ENCODE measurements at places on chromosomes 11 and 22.

DNA sequence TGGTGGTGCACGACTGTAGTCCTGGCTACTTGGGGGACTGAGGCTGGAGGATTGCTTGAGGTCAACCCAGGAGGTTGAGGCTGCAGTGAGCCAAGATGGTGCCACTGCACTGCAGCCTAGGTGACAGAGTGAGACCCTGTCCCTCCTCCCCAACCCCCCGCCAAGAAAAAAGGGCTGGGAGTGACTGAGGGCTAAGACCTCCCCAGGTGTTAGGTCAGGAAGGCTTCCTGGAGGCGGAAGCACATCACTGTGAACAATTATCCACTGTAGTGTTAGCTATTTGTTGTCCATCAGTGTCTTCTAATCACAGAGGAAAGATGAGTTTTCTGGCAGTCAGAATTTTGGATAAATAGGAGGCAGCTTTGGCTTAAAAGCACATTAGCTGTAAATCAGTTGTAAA is 8.8 kb downstream of the YDJC start:
- DNase-seq: no peak

GRCh38 chr11:37320921-37321320 is 722.9 kb upstream of the RAG2 start:
- DNase-seq: no peak

DNA sequence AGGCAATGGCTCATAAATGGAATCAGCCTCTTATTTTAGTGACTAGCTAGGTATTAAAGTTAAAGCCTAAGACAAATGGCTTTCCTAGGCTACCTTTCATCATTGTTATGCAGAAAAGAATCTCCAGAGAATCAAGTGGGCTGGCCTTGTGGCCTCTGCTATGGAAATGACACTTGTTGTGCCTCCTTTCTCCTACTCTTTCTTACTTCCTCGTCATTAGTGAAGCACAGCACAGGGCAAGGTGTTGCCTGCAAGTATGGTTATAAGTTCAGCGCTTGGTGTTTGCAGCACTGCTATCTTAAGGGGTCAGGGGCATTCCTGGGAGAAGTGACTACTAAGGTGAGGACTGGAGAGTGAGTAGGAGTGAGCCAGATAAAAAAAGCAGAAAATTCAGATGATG is 45.4 kb upstream of the GLYATL1 start:
- no peak for DNase-seq

- DNase-seq: no peak
Observed at GRCh38 chr11:131095511-131096185, 179.4 kb upstream of the SNX19 start.

DNA sequence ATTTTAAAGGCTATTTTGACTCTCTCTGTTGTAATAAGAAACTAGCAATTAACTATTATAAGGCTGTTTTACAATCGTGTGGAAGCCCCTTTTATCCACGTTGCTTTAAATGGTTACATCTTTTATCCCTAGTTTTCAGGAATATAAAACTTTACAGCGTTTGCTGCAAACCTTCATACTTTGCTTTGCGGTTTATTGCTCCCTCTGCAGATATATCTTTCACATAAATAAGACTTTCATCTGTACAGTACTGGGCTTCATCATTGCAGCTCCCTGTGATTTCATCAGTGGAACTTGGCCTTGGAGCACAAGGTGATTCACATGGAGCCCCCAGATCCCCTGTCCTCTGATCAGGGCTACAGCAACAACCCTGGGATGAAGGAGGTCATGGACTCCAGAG is 25.6 kb downstream of the HTR3A start:
- DNase-seq: no peak

- no peak for DNase-seq
Observed at GRCh38 chr11:19377881-19378280, 137.1 kb upstream of the E2F8 start.

All from COLO829 (cell line).